H54 (cell line): ENCODE measurements at places on chromosomes 1 and 21.

DNA sequence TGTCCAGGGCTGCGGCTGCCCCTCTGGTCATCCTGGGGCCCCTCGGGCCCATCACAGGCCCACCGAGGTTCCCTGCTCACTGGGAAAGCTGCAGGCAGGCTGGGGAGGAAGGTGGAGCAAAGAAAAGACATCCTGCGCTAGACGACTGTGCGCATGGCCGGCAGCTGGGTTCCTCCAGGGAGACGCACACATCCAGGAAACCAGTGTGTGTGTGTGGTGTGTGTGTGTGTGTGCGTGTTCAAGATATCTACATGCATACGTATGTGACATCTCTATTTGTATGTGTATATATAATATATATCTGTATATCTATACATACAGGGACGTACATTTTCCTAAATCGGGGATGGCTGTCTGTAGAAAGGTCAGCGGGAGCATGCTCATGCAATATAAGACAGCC, 63.7 kb downstream of the ACOT7 start:
- no peak for DNase-seq

DNA sequence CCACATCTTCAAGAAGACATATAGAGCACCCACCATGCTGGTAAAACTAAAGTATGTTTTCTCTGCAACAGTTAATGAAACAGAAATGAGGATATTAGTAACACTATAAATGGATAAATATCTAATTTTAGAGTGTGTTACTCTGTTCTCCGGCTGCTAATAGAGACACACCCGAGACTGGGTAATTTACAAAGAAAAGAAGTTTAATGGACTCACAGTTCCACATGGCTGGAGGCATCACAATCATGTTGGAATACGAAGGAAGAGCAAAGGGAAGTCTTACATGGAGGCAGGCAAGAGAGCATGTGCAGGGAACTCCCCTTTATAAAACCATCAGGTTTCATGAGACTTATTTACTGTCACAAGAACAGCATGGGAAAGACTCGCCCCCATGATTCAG, 287.2 kb downstream of the SRGAP2C start:
- no peak for DNase-seq

GRCh38 chr1:69700770-69701169, 133.0 kb downstream of the LRRC7 start:
- no peak for DNase-seq

- no peak for DNase-seq
Observed at GRCh38 chr1:226602186-226603021, 53.8 kb downstream of the STUM start.

DNA sequence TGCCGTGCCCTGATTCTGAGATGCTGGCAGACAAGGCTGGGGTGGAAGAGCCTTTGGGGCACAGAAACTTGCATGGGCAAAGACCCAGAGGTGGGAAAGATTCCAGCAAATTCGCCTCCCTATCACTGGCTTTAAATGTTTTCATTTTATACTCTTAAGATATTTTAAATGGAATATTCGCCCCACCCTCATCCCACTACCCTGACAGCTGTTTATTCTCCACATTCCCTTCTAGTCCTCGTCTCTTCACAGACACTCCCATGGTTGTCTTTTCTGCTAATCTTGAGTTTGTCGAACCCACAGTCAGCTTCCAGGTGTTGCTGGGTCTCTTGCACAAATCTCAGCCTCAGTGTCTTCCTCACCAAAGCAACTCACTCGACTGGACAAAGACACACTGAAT, 245.0 kb downstream of the KAZN start:
- no peak for DNase-seq

DNA sequence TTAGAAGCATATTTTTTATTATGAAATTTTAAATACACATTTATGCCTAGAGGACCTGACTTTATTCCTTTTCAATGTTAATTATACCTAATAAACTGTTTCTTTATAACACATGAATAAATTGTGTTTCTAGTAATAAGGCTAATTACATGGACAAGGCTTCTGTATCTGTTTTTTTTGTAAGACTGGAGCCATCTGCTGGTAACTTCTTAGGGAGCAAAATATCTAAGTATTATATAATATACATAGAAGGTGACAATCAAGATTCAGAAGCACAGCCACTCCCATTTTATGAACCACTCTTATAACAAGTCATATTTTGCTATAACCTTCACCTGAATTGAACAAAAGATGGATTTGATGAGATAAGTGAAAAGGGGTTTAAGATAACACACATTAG, 84.2 kb downstream of the LBR start:
- no peak for DNase-seq

- no peak for DNase-seq
Observed at GRCh38 chr1:180433873-180434272, 68.5 kb downstream of the ACBD6 start.

DNA sequence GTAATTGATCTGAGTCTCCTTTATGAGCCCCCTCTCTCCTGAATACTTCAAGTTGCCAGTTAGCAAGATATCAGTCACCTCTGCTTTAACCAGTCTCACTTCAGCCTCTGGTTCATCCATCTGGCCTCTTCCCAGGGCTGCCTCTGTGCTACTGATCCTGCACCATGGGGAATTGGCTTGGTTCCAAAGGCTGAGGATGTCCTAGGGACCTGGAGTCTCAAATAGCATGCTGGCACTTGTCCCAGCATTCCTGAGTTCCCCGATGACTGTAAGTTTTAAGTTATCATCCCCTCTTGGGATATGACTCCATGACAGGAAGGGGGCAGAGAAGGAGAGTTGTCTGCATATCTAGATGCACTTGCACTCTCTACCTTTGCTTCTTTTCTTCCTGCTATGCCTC, 252.0 kb downstream of the PTBP2 start:
- DNase-seq = no peak
